Upper lobe of right lung (tissue), 1 donor: ENCODE measurements at places on chromosomes 2 and 18.

DNA sequence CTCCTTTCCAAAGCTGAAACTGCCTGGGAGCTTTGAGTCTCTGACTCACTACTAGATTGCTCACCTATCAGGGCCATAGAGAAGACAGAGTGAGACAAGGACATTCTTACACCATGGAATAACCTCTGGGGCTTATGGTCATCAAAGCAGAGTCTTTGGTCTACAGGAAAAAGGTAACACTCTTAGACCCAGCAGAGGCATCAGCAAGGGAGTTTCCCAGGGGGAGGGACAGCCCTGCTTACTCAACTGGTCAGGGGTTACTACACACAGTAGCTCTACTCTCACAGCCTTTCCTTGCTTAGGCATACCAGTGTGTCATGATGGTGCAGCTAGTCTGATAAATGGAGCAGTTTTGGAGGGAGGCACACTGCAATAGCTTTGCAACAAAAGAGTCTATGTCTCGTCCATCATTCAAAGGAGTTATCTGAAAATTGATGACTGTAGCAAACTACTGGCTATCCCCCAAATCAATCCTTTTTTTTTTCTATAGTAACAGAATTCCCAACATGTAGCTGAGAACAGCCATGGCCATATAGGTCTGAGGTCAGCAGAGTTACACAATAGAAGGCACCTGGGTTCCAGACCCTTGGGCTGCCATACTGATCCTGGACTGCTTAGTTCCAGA lies 22.4 kb upstream of the CD28 start:
- no peak for DNase-seq

GRCh38 chr18:12027480-12027879 lies 46.2 kb downstream of the IMPA2 start:
- DNase-seq = no peak

DNA sequence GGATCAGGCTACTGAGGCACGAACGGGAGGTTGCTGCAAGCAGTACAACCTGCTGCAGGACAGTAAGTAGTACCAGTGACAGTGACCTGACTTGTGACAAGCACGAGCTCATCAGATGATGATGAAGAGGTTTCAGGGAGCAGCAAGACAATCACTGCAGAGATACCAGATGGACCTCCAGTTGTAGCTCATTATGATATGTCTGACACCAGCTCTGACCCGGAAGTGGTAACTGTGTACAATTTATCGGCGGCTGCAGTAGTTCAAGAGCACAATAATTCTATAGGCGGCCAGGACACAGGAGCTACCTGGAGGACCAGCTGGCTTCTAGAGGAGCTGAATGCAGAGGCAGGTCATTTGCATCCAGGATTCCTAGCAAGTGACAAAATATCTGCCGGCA lies 64.0 kb upstream of the GULP1 start:
- DNase-seq = no peak

- no peak for DNase-seq
Observed at GRCh38 chr2:220785178-220785577, 786.9 kb downstream of the EPHA4 start.

DNA sequence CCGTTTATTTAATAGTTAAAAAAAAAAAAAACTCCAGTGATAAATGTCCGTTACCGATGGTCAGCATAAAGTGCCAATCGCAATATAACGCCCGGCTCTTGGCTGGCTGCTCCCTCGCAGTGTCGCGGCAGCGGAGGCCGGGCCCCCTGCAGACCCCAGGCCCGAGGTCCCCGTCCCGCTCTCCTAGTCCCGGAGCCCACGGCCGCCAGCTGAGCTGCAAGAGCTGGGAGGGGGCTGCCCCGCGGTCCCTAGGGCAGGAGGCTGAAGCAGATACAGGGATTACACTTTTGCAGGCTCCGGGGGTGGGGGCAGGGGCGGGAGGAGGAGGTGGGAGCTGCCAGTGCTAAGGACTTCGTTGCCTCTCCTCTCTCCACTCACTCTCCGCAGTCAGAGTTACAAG lies 6.9 kb downstream of the OSR1 start:
- no peak for DNase-seq

GRCh38 chr2:220583725-220584124 lies 956.3 kb downstream of the SLC4A3 start:
- DNase-seq = no peak

GRCh38 chr18:42025491-42025890 lies 70.5 kb downstream of the PIK3C3 start:
- no peak for DNase-seq

- no peak for DNase-seq
Observed at GRCh38 chr2:45820048-45820447, 168.6 kb downstream of the PRKCE start.

DNA sequence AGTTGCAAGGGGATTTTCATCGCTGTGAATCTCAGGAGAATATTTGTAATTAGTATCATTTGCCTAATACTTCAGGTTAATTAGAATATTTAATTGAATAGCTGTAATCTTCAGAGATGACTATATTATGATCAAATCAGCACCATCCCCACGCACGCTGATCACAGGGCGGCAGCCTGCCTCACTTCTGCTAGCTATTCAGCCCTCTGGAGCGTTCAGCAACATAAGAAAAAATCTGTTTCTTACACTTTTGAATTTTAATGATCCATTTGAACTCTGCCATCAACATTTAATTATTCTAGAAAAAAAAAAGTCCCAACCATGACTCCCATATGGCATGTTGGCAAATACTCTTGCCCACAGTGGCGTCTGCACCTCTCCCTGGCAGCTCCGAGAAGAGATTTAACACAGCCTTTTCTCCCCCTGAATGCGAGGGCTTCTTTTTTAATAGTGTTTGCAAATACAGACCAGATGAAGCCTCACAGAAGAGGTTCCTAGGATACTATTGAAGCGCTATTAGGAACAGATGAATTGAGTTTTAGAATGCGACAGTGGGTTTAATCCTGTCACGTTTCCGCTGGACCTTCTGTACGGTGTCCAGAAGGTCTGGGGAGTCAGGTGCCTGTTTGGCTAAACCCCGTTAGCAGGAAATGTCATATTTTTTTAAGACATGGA lies 731.9 kb upstream of the SALL3 start:
- no peak for DNase-seq

GRCh38 chr2:231489990-231490389 lies 25.7 kb upstream of the NCL start:
- DNase-seq = peak; percentile 65

DNA sequence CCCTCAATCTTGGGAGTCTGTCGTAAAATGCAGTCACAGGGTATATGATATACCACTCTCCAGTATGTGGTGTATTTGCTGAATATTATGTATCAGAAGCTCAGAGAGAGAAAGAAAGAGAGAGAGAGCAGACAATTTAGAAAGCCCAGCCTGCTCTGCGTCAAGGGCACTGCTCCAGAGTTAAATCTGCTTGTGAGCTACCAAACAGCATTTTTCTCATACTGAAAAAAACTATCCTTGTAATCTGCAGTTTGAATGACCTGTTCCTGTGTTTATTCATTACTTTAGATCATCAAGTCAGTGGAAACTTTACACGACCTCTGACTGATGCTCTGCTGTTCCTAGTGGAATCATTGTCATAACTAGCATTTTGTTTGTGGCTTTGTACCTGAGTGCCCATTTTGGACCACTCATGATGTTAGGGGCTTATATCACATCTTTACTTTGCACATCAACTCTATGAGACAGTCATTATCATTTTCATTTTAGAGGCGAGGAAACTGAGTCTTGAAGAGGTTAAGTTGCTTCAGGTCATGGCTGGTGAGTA lies 89.2 kb upstream of the PELI1 start:
- DNase-seq = no peak

DNA sequence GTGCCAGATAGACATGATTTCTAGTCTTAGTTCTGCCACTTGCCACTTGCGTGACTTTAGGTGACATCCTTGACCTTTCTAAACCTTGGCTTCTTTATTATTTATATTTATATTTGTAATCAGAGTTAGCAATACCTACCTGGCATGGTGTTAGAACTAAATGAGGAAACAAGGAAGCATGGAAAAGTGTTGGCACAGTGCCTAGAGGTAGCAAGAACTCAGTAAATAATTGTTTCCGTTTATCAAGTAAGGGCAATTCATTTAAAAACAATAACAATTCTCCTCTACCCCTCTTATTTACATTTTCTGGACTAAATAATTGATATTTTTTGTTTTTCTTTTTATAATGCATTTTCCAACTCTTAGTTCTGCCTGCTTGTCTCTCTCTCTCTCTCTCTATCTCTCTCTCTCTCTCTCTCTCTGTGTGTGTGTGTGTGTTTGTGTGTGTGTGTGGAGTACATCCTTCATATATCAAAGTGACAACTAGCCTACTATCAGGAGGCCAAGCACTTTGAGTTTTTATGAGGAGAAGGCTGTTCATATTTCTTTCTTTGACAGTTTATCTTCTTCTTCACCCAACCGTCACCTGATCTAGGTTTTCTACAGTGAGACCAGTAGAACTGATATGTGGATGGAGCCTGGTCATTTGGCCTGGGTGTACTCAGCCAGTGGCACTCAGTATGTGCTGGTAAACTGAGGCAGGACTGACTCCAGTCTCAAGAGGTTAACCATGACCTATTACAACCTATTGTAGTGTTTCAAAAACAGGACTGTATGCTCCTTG lies 134.5 kb downstream of the LRRTM1 start:
- DNase-seq = no peak

- DNase-seq = no peak
Observed at GRCh38 chr18:26460449-26461091, 87.8 kb downstream of the KCTD1 start.

- no peak for DNase-seq
Observed at GRCh38 chr2:219810895-219811294, 183.5 kb downstream of the SLC4A3 start.

GRCh38 chr2:216903470-216903869 lies 43.6 kb upstream of the TNP1 start:
- no peak for DNase-seq

- DNase-seq = no peak
Observed at GRCh38 chr2:240219208-240219890, 78.9 kb upstream of the OTOS start.

DNA sequence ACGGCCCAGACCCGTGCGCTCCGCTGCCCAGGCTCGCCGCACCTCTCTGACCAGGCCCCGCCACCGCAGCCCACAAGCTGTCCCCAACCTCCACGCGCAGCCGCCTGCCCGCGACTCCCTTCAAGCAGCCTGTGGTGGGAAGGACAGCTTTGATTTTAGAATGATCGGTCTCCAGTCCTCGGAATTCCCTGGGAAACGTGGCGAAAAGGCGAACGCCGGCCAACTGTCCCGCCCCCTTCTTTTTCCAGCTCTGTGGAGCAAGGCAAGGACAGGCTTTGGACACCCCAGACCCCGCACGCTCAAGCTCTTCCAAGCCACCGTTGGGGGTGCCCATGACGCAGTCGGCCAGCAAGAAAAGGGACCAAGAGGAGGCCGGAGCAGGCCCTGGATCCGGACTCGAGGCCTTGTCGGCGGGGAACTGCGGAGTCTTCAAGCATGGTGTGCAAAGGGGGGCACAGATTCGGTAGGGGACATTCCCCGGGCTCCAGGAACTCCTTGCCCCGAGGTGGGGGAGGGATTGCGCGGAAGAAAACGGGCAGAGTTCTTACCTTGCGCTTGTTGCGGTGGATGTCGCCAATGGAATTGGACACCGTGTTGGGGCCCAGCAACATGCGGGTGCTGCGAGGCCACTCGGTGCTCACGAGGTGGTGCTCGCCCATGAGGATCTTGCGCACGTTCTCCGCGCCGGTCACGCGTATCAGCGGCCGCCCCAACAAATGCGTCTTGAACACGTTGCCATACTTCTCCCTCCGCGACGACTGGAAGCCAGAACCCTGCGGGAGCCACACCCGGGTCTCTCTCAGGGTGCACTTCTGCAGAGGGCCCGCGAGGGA lies 4.0 kb downstream of the CYP26B1 start:
- DNase-seq = peak; percentile 58

DNA sequence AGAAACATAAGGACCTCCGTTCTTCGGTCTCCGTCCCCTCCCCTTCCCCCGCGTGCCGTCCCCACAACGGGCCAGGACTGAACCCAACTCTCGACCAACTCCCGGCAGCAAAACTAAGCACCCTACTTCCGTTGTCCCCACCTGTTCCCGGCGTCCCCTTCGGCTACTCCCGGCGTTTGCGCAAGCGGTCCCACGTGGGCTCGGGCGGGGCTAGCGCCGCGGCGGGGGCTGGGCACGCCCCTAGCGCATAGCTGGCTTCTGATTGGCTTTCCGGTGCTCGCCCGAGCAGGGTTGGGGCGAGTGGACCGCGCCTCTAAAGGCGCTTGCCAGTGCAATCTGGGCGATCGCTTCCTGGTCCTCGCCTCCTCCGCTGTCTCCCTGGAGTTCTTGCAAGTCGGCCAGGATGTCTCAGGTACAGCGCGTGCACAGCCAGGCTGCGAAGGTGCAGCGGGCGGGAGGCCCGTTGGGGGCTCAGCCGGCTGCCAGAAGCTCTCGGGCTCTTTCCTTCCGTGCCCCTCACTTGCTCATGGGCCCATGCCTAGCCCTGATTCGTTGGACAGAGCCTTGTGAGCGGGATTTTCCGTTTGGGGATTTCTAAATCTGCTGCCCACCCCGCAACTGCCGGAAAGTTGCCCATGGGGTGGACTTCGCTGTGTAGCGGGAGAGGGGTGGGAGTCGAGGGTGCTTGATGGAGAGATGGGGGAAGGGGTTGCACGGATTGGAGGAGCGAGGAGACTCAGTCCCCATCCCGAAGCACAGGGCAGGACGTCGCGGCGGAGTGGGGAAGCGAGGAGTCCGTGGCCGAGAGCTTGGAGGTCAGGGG lies at the start of the genes C2orf76 and DBI:
C2orf76 (minus strand) TSS at position 186 of the 823 bp plus-strand sequence. CDS start 26,875 bp downstream, outside the sequence.
DBI (plus strand) TSS at position 329 of the 823 bp plus-strand sequence; CDS start at position 404, 75 bp downstream.
- peak; percentile 98 for DNase-seq

DNA sequence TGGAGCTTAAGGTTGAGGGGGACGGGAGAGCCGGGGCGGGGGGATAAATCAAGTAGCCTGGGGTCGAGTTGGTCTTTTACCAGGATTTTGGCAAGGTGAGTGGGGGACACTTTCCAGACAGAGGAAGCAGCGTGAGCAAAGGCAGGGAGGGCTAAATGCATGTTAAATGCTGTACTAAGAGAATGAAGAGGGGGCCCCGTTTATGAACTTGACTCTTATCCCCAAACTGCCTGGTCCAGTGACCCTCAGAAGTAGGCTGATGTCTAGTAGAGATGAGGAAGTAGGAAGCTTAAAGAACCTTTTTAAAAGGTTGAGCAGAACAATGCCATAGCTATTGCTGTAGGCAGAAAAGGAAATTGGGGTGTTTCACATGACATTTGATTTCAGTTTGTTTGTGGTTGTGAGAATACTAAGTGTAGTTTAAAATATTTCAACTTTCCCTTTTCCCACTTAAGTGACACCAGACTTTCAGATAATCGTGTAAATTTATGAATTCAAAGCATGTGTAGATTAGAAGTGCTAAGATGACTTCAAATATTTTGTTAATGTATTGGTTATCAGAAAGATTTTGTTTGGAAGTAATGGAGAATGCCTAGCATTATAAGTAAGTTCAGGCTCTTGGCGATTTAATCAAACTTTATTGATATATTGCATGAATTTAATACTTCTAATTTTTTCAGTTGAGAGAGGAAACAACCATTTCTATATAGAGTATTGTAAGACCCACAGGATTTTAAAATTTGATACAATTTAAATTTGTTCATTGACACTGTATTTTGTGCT lies 1.8 kb downstream of the REL start:
- DNase-seq = no peak

DNA sequence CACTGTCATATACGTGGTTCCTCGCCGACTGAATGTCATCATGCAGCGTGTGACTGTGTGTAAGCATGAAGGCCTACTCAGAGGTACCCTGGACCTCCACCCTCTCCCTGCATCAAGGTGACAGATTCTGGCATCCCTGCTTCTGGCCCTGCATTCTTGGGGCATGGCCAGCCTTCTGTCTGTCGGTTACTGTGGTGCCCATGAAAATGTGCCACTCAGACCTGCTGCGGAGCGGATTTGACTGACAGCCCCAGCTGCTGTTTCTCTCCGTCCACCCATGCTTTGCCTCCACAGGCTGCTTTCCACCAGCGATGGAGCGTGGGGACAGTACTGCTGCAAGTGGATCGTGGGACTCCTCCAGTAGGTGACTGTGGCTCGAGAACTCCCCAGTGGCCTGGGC lies 9.6 kb downstream of the TMEM177 start:
- no peak for DNase-seq
